ENCODE measurements at places on chromosomes 7 and 10.

DNA sequence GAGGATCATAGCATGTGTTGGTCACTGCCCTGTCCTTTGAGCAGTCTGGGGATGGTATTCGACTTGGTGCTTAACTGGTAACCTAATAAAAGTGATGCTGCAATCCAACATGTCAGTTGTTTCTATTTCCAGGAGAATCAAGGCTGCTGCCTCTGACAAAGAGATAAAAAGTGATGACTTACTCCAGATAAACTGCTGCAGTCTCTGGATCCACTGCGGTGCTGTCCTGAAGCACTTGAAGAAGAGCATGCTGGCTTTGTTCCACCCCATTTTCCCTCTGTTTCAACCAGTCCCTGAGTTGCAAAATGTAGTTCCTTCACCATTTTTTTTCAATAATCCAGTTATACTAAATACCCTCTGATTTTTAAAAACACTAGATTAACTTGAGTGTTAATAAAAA, 403.5 kb upstream of the ANKRD30A start:
- no peak for DNase-seq

DNA sequence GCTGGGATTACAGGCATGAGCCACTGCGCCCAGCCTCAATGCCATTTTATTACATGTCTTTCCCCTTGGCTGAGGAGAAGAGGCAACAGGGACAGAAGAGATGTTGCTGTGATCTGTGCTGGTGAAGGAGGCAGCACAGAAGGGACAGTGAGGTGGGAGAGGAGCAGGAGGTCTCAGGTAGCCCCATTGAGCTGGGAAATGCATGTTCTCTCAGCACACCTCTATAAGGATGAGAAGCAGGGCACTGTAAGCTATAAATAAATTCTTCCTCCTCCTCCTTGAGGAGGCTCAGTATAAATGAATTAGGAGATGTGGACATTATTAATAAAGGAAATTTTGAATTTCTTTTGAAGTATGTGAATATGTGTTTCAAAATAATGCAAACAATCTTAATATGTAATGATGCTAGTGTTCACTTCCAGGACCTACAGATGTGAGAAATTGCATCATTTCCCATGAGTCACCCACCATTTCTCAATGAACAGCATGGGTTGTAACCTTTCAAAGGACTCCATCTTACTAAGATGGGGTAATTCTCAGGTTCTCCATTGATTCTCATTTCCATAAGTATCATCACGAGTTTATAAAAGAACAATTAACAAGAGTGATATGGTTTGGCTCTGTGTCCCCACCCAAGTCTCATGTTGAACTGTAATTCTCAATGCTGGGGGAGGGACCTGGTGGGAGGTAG, 88.9 kb upstream of the ODAD2 start:
- DNase-seq = peak; percentile 73

DNA sequence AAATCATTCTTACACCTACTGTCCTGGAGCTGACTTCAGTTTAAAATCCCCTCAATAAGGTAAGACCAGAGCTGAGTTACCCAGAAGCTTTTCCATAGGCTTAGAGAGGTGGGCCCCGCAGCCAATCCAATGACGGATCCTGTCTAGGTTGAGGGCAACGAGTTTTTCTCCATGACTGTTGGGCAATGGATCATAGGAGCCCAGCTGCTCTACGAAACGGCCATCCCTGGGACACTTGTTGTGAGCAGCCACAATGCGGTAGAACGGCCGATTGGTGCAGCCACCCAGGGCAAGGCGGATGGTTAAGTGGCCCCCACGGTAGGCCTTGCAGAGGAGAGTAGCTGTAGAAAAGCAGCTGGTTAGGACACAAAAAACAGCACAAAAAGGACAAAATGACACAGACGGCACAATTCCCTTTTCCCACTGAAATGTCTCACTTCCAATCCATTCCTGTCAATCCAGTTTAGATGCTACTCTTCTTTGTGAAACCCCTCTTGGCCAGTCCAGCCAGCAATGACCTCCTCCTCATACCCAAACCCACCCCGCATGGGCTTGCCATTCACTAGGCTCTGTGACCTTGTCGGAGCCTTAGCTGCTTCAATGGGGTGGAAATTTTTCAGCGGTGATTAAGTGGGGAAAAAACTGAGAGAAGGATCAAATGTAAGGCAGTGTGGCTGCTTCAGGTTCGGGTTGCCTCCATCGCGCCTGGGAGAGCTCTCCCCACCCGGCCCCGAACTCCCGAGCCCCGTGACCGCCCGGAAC, 580 bp downstream of the MRPS16 start:
- peak; percentile 10 for DNase-seq

GRCh38 chr7:875051-875450, 1.3 kb upstream of the GET4 start:
- no peak for DNase-seq

DNA sequence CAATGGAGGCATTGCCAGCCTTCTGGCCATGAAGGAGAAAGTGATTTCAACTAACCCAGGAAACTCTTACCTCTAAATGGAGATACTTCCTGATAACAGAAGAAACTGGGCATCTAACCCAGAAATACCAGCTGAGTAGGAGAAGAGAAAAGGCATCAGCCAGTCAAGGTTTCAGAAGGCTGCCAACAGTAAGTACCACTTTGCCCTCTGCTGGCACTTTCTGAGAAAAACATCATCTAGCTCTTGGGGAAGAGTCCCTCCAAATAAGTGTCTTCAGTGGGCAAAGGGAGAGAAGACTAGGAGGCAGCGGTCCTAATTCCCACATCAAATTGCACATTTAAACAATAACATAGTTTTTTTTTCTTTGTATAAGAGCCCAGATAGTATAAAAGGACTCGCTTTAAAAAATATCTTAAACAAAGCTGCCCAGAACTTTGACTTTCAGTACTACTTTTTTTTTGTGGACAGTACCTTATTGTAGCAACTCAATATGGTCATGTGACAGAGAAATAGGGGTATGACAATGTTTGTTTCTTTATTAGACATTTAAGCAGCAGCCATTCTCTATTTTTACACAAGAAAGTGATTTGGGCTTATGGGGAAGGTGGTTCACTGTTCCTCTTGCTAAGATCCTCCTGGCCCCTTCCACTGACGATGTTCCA, 157.3 kb downstream of the CTTNBP2 start:
- DNase-seq = peak; percentile 19

- no peak for DNase-seq
Measured at GRCh38 chr7:21526007-21526406, 16.8 kb upstream of the DNAH11 start.

GRCh38 chr10:124640538-124641231, 103.5 kb downstream of the FAM53B start:
- DNase-seq = peak; percentile 92

DNA sequence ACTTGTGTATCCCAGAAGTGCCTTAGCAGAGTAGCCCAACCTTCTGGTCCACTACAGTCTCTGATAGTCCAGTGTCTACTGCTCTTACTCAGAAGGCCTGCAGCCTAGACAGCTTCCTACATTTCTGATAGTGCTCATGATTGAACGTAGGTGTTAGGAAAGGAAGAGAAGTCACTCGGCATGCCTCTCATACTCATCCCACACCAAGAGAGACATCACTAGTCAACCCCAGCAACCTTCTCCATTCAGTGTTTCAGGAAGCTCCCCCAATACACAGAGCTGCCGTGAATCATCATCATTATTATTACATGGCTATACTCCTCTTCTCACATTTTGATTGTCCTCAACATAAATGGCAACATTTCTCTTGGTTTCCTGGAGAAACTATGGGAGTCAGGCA, 166.4 kb downstream of the COBL start:
- DNase-seq = no peak

DNA sequence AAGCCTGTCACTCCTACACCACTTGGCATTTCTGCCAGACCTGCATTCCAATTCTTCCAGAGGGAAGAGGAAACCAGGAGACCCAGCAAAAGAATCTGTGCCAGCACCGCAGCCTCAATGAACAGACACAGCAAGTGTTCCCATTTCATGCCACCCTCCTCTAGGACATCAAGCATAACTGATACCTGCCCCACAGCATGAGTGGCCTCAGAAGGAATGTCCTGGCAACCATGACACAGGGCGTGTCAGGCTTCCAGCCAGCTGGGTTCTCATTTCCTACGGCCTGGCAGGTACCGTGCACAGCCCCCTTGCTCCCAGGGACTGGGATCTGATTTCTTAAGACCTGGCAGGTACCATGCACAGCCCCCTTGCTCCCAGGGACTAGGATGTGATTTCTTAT, 7.8 kb downstream of the MAD1L1 start:
- DNase-seq = no peak

GRCh38 chr7:55018361-55019190, at the start of gene EGFR:
Gene EGFR (plus strand): TSS chr7:55019017. CDS start chr7:55019278, 261 bp downstream.
- DNase-seq = no peak

- DNase-seq = no peak
Measured at GRCh38 chr7:147029953-147030352, 913.4 kb downstream of the CNTNAP2 start.

All from inflammatory macrophage treated with lipopolysaccharide for 4 hours (primary cell).